ENCODE measurements at places on chromosomes 1 and 21. TPM values are rescaled to one million over a fixed set of nuclear protein-coding genes. Genes with fewer than 3 reads are reported as not detected.

Gene ADGRL2
- 117 TPM for total RNA-seq

Gene ADCY10
- total RNA-seq: not detected

Gene LYPLA2
- 111 TPM for total RNA-seq

Gene SLC5A3
- 13.9 TPM for total RNA-seq

Gene DPT
- not detected for total RNA-seq

Gene DIO1
- not detected for total RNA-seq

Gene LINGO4
- not detected for total RNA-seq

Gene ECE1
- total RNA-seq: 191 TPM

Gene ENAH
- total RNA-seq: 205 TPM

Gene ADAMTS1
- total RNA-seq: 130 TPM

Gene C1orf226
- total RNA-seq: 2.6 TPM

Gene KLF17
- total RNA-seq: not detected

Gene SCAF4
- 10.6 TPM for total RNA-seq

Gene C4BPA
- total RNA-seq: not detected

Gene B3GALT5
- total RNA-seq: 2.3 TPM

Gene TTC34
- under 0.01 TPM for total RNA-seq

Gene LCE2B
- total RNA-seq: not detected

Gene LAD1
- 68.6 TPM for total RNA-seq

Gene OR10Z1
- not detected for total RNA-seq

Gene GNAT2
- total RNA-seq: not detected

Gene NCF2
- 102 TPM for total RNA-seq

Gene ADGRL4
- 10.9 TPM for total RNA-seq

Gene FNDC10
- total RNA-seq: 0.52 TPM

Gene FAM151A
- not detected for total RNA-seq

Gene BCAN
- total RNA-seq: 3.7 TPM

Gene KISS1
- not detected for total RNA-seq

Gene ARHGEF2
- total RNA-seq: 53.6 TPM

Gene THEM5
- total RNA-seq: not detected

Gene ROR1
- total RNA-seq: 16.5 TPM

Gene YOD1
- 15.1 TPM for total RNA-seq

Gene NBPF1
- total RNA-seq: 8.3 TPM

Gene TSSK3
- total RNA-seq: not detected

Gene NUP210L
- total RNA-seq: 0.05 TPM

All from renal cortical epithelial cell (primary cell).